T-helper 17 cell (primary cell): ENCODE measurements at places on chromosomes 7 and 10. TPM values are rescaled to one million over a fixed set of nuclear protein-coding genes. Genes with fewer than 3 reads are reported as not detected.

DNA sequence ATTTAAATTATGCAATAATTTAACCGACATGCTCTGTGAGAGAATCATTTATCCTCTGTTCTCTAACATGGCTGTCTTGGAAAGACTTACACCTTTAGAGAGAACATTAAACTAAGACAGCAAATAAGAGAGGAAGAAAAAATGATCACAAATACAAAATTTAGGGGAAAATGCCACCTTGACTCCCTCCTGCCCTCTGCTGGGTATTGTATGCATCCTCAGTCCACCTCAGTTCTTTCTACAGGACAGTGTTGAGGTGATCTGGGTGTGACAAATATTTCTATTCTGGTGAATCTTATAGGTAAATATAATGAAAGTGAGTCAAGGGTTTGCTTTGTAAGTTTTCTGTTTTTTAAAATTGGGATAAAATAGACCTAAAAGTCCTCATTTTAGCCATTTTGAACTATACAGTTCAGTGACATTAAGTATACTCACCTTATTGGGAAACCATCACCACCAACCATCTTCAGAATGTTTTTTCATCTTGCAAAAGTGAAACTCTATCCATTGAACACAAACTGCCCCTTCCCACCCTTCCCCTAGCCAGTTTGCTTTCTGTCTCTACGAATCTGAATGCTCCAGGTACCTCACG is 61.5 kb upstream of the ELMO1 start:
- DNase-seq, result no peak

GRCh38 chr10:123413353-123413752 is 252.8 kb upstream of the GPR26 start:
- no peak for DNase-seq

DNA sequence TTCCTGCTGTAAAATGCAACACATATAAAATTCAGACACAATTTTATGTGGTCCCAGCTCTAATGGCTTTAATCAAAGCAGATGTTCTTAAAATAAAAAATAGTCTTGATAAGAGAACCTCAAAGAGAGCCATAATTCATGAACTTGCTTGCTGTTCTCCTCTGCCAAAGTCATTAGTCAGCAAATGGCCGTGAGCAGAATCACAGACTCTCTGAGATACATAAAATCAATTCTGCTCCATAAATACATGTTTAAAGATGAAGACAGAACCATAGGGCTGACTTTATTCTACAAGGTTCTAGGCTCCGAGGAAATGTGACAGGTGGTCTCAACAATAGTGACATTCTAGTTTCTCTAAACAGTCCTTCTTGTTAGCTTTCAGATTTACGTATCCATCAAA is 29.8 kb downstream of the HSPA12A start:
- no peak for DNase-seq

The MYH16 gene
- total RNA-seq, result not detected

The HOXA13 gene
- not detected for total RNA-seq

The ARF5 gene
- 95.5 TPM for total RNA-seq

The PAPOLB gene
- total RNA-seq, result not detected

The ERVW-1 gene
- total RNA-seq, result not detected

The ZNF425 gene
- 0.23 TPM for total RNA-seq
